ENCODE measurements at places on chromosomes 3 and 15. TPM values are rescaled to one million over a fixed set of nuclear protein-coding genes. Genes with fewer than 3 reads are reported as not detected.

KLF15 gene
- 0.05 TPM for total RNA-seq

DNA sequence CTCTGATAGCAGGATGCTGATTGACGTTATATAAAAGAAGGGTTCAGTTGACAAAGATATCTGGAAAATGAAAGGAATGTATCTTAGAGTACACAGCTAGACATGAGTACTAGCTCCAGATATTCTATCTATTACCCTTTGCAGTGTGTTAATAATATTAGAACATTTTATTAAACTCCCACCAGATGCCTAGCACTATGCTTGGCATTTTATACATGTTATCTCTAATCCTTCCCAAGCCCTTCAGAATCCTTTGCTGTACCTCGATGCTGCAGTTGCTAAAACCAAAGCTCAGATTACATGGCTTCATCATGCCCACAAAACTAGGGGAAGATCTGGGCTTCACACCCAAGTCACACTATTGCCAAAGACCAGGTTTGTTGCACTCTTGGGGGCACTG, 350.1 kb upstream of the AZI2 start:
- no peak for DNase-seq

DNA sequence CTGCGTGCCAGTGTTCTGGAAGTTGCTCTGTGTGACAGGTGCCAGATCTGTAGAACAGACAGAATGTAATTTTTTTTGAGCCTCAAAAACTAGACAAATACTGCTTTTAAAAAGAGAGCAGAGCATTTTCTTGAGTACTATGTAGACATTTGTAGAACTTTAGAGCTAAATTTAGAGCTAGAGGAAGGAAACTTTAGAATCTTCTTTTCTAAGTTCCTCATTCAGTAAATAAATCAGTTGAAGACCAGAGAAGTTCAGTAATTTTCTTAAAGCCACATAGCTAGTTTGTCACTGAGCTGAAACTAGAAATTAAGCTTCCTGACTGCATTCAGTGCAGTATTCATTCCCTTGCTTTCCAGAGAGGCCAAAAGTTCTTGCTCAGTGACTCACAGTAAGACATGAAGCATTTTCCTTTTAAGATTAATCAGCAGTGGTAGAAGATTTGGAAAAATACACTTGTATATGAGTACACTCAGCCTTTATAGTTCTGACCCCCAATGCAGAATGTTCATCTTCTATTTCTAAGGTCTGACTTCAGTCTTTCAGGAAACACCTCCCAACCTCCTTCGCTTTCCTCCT, 83.6 kb upstream of the TSEN2 start:
- DNase-seq = peak; percentile 41

ATP2B2 gene
- not detected for total RNA-seq

DNA sequence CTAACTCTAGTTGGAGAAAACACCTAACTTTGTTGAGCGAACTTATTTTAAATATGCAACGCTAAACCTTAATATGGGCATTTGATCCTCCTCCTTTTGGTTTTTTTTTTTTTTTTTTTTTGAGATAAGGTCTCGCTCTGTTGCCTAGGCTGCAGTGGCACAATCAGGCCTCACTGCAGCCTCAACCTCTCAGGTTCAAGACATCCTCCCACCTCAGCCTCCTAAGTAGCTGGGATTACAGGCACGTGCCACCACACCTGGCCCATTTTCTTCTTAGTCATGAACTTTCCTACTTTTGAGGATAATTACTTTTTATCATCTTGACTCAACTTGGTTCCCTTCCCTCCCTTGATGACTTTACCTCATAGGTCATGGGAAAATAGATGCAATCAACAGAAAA, 3.9 kb downstream of the NUSAP1 start:
- no peak for DNase-seq

GRCh38 chr15:25172691-25173090, 217.9 kb downstream of the SNRPN start:
- no peak for DNase-seq

P2RY13 gene
- total RNA-seq = not detected

DNA sequence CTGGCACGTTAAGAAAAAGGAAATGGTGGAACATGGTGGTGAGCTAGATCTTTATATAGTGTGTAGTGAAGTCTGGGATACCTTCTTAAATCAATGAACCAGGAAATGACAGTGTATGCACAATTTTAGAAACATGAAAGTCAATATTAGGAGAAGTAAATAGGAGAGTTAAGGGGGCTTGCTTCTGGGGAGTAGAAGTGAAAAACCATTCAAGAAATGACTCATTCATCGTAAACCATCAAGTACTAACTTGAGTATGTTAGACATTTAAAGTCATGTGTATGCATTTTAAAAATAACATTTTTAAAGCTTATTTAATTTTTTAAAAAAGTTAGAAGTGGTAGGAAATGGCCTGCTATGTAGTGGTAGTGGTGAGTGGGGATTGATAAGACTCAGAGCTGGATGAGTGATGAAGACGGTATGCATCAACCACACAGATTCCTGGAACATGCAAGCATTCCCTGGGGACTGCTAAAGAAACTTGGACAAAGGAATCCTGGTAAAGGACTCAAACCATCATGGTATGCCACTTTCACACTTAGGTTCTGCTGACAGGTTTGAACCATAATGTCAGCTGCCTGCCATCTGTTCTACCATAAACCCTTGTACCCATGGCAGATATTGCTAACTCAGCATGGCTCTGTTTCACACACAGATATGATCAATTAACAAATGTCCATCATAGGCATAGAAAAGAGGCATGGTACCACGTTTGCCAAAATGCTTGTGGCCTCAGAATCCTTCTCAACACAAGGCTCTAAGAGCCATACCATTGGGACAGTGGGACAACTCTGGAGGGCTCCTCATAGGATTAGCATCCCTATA, 28.9 kb upstream of the MITF start:
- no peak for DNase-seq
